ENCODE measurements at places on chromosomes 2 and 18.
A peak's percentile ranks its signal among the peaks of the same experiment; 100 is the strongest.

DNA sequence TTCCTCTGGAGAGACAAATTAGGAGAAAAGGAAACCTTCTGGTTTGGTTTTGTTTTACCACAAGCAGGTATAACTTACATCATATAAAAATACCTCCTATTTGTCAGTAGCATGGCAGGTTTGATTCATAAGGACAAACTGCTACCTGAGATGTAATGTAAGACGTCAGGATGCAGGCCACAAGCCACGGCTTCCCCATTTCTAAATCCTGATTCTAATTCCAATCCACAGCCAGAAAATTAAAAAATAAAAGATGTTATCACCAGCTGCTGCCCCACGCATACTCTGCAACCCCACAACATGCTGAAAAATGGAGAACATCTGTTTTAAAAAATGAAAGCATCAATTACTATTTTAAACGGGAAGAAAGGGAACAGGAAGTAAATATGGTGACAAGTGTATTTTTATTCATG, 197.6 kb downstream of the BCL11A start:
- no peak for DNase-seq

DNA sequence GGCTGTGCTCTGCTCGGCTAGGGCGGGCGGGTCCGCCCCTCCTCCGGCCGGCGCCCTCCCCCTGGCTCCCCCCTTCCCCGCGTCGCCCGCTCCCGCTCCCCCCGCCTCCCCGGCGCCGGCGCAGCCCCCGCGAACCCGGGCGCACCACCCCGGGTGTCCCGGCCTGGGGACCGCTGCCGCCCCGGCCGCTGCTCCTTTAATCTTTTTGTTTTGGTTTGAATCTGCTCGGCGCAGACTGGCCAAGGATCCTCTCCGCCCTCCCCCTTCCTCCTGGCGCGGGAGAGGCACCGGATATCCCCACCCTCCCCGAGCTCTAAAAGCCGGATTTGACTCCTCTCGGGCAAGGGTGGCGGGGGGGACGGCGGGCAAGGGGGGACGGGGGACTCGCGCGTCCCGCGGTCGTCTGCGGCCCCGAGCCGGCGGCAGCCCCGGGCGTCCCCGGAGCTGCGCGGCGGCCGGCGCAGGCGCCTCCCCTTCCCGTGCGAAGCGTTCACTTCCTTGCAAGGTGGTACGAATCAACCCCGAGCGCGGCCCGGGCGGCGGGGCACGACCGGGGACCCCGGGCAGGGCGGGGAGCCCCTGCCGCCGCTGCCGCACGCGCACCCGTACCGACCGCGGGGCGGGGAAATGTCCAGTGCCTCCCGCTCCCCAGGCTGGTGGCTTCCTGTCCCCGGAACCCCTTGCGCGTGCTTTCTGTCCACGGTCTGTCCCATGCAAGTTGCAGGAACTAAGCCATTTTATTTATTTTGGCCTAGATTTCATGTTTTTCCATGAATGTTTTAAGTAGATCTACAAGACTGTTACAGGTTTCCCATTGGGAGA, at the start of gene PTGR3:
TSS of gene PTGR3 (minus strand) at position 11 of the 822 bp plus-strand sequence. CDS start 81 bp downstream, outside the sequence.
- DNase-seq: peak; percentile 91

DNA sequence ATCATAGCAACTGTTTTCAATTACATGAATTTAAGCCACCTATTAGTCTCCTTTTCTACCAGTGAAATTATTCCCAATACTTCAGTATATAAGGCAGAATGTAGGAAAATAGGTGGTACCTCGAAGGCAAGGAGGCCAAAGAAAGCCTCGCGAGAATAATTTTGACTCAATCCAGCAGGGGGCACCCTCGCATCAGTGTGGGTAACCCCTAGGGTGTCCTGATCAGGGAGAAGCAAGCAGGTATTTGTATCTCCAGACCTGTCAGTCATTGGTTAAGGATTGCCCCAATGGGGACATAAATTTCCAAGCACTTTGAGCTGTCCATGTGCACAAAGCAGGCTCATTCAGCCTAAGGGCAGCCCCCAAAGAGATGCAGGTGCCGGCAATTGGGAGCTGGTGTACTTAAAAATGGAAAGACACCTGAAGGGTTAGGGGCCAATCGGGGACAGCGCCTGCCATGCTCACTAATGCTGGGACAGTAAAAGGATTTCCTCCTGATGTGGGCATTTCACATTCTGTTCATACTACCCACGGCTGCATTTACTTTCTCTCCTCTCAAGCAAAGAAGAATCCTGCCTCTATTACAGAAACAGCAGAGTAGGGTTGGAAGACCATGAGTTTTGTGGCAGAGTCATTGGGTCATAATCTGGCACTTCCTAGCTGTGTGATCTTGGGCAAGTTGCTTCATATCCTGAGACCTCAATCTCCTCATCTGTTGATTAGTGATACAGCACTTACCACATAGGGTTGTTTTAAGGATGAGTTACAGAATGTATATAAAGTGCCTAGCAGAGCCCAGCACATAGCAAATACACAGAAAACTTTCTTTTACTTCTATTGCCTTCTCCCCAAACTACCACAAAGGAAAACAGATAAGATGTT, 136.1 kb downstream of the ICOS start:
- DNase-seq: no peak

GRCh38 chr2:197130318-197130717, 180.3 kb downstream of the ANKRD44 start:
- no peak for DNase-seq

DNA sequence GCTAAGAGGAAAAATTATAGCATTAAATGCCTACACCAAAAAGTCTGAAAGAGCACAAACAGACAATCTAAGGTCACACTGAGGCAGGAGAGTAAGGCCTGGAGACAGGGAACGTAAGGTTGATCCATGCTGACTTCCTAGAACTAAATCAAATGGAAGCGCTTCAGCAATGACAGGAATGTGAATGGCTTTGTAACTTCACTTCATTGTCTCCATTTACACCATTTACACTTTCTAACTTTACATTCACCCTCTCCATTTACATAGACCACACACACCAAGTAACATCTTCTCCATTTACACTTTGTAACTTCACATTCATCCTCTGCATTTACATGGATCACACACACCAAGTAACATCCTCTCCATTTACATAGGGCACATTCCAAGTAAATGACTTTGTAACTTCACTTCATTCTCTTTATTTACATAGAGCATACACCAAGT, 103.1 kb upstream of the SPATS2L start:
- no peak for DNase-seq

DNA sequence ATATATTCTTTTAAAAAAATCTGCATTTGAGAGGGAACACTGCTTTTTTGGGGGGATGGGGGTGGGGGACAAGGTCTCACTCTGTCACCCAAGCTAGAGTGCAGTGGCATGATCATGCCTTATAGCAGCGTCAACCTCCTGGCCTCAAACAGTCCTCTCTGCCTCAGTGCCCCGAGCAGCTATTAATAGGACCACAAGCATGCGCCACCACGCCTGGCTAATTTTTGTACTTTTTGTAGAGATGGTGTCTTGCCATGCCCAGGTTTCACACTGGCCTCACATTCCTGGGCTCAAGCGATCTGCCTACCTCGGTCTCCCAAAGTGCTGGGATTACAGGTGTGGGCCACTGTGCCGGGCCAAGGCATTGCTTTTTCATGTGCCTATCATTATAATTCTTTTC, 154.2 kb downstream of the ATAD2B start:
- DNase-seq: no peak

GRCh38 chr2:8004250-8004681, 677.6 kb upstream of the ID2 start:
- DNase-seq: no peak

- peak; percentile 27 for DNase-seq
Measured at GRCh38 chr2:73291461-73292315, 1.7 kb downstream of the EGR4 start.

GRCh38 chr2:64423303-64423702, 30.7 kb upstream of the LGALSL start:
- no peak for DNase-seq

GRCh38 chr18:59498506-59499086, 139.5 kb upstream of the LMAN1 start:
- DNase-seq: no peak

DNA sequence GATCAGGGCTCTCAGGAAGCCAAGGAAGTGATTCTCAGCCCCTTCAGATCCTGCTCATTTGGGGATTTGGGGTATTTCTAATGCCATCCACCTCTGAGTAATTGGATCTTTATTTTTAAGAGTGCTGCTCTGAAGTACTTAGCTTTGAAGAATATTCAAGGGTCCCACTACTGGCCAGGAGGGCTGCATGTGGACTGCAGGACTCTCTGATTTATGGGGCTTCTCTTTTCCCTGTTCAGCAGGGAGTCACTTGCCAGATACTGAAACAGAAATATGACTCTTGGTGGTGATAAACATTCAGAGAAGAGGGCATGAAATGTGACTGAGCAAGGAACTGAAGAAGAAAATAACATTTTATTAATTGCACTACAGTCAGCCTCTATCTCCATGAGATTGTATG, 138.5 kb downstream of the MTX2 start:
- DNase-seq: no peak

GRCh38 chr18:9681217-9681616, 26.9 kb upstream of the RAB31 start:
- no peak for DNase-seq

DNA sequence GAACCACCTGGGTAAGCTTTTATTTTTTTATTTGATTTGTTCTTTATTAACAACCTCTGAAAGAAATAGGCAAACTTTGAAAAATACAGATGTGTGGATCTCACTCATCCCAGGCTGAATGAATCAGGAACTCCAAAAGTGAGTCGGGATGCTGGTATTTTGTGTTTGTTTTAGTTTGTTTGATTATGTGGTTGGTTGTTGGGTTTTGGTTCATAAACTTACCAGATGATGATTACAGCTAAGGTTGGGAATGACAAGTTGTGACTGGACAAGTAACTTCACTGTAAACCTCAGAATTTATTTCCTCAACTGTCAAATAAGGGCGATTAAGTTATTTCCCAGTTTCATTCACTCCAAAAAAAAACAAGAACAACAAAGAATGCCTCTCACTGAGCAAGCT, 80.5 kb upstream of the KIF5C start:
- DNase-seq: no peak

DNA sequence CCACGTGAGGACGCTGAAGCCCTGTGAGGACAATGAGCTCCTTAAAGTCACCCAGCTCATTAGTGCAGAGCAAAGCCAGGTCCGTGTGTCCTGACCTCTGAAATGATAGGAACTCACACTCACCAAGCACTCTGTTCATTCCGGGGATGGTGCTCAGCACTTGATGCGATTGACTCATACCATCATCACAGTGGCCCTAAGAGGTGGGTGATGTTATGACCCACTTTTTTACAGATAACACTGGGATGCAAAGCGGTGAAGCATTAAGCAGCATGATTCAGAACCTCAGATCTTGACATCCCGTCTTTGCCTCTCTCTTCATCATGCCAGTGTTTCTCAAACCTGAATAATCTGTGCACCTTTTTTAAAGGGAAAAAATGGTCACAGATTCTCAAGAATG, 234.8 kb downstream of the ALPK2 start:
- DNase-seq: no peak

GRCh38 chr2:222842491-222843174, 18.2 kb upstream of the ACSL3 start:
- DNase-seq: peak; percentile 47

- no peak for DNase-seq
Measured at GRCh38 chr2:231111987-231112386, 12.9 kb downstream of the HTR2B start.

- DNase-seq: no peak
Measured at GRCh38 chr2:183215917-183216316, 91.7 kb downstream of the NUP35 start.

GRCh38 chr2:16664809-16665747, 556 bp downstream of the CYRIA start:
- DNase-seq: no peak

GRCh38 chr2:97657986-97658690, 5.7 kb downstream of the ACTR1B start:
- DNase-seq: no peak

DNA sequence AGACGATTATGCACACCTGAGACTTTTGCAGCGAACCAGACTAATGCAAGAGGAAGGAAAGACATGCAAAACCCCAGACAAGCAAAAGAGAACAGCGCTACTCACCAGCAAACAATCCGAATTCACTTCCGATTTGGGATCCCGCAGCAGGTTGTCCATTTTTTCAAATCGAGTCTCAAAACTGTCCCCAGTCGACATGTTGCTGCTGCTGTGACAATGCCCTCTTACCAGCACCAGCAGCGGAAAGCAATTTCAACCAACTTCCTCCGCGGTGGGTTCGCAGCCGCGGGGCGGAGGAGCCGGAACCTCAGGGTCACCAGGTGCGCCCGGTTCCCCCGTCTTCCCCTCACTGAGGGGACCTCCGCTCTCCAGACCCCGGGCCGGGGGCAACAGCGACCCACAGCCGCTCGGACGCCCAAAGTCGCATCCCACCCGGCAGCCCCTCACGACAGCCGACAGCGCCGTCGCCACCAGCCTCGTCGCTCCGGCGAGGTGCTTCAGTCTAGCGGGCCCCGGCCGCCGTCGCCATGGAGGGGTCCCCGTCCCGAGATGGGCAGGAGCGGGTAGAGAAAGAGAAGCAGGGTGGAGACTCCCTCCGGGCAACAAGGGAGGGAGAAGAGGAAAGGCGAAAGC, 784 bp downstream of the ROCK1 start:
- DNase-seq: peak; percentile 10

GRCh38 chr2:181670632-181671031, 9.7 kb downstream of the NEUROD1 start:
- no peak for DNase-seq

DNA sequence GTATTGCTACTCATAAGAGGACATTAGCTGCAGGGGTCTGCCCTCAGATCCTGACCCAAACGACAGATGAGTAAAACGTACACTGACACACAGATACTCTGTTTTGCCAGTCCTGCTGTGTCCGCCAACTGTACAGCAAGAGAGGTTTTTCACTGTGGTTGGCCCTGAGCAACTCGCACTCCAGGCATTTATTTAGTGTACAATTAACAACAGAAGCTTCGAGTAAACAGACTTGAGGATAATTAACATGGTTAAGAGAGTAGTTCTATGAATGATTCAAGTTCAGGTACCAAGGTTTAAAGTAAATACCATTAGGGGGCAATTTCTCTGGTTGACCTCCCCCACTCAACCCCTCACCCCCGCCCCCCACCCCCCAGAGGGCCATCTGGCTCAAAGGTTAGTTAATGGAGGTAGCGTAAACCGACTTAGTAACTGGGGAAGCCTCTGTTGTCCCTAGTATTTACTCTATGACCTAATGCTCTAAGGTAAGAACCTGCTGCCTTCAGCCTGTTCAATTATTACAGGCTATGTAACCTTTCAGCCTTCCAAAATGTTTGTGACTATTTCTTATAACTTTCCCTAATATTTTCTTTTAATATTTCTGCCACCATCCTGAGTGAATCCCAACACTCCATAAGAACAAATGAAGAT, 103.9 kb upstream of the XIRP2 start:
- peak; percentile 31 for DNase-seq

DNA sequence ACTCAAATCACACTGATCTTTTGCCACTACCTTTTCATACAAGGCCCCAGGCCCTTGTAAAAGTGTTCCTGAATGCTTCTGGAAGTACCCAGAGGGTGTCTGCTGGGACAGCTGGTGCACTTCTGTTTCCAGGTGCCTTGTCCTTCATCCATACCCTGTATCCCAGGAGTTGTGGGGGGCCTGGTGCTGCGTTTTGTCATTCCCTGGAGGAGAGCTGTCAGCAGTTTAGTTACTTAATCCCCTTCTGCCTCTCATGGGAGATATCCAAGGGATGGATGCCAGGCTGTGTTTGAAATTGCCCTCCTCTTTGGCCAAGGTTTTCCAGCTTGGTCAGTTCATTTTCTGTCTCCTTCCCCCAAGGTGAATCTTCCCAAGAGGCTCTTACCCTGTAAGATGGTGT, 158.3 kb downstream of the WDSUB1 start:
- DNase-seq: no peak

GRCh38 chr2:225008935-225009334, 33.3 kb downstream of the DOCK10 start:
- DNase-seq: peak; percentile 6

Data from NCI-H2081 (cell line).